Hippocampal formation (tissue), 2 donors: ENCODE measurements at places on chromosomes 3 and 15.

DNA sequence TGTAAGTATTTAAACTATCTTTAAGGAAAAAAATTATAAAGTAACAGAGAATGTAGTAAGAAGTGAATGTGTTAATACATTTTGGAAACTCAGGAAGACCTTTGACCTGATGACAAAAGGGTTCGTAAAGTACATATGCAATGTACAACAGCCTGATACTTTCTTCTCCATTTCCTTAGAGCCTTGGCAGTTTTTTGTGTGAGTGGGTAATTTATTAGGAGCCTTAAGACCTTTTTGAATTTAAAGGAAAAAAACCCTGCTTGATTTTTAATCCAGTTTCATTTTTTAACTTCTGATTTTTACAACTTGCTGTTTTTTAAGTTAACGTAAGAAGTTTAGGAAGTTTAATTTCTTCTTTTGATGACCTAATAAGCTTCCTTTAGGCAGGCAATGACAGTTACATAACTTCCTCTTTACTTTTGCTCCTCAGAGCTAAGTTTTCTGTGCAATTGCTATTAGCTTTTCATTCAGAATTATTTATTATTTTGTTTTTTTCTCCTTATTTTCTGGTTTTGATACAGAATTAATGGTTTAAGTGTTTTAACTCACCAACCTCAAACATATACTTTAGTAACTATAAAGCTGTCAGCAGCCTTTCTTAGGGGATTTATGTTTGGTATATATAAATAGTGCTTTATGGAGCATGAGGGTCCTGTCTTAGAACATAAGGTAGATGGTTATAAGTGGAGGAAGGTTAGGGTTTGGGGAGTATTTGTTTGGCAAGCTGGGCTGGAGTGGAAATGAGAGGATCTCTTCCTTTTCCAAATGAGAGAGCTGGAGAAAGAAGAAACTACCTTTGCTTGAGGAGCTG lies 35.2 kb downstream of the ARMC8 start:
- no peak for DNase-seq

- DNase-seq = no peak
Measured at GRCh38 chr3:189235214-189235613, 63.4 kb downstream of the TPRG1 start.

DNA sequence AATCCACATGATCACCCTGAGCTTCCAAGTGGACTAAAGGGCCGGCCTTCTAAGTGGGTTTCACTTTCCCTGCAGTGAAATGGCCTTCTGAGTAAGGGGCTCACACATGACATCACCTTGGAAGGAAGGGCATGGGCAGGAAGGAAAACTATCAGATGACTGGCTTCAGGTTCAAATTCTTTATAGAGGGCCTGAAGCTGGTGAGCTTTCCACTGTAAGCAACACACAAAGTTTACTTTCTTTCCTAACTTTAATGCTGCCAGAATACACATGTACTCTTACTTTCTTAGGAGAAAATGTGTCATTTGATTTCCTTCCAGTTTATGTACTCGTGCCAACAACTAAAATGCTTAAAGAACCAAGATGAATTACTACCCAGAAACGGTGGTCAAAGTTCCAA lies 475.6 kb downstream of the FOXP1 start:
- DNase-seq = no peak

GRCh38 chr3:59467476-59467875 lies 417.7 kb upstream of the CFAP20DC start:
- no peak for DNase-seq

DNA sequence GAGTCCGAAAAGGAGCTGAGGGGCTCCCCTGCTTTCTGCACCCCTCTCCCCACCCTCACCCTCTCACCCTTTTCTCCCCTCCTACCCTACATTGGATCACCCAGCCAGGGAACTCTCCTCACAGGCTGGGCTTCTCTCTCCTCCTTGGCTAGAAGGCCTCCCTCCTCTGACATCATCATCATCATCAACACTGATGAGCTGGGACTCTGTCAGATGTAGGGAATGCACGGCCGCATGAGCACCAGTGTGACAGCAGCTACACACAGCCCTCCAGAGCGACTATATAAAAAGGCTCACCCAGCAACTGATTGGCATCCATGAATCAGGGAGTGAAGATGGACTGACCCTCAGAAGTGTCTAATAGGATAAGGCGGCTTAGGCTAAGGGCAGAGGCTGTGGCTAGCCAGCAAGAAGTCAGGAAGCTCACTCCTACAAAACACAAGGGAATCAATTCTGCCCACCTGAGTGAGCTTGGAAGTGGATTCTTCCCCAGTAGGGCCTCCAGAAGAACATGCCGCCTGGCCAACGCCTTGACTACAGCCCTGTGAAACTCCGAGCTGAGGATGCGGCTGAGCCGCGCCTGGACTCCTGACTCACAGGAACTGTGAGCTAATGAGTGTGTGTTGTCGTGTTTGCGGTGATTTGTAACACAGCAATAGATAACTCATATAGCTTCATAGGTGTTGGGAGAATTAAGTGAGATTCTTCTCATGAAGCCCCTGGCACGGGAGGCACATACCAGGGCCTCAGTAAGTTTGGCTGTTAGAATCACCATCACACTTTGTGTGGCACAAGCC lies 147.6 kb downstream of the FAM43A start:
- no peak for DNase-seq

GRCh38 chr3:187992609-187993008 lies 161.3 kb upstream of the LPP start:
- DNase-seq = no peak

DNA sequence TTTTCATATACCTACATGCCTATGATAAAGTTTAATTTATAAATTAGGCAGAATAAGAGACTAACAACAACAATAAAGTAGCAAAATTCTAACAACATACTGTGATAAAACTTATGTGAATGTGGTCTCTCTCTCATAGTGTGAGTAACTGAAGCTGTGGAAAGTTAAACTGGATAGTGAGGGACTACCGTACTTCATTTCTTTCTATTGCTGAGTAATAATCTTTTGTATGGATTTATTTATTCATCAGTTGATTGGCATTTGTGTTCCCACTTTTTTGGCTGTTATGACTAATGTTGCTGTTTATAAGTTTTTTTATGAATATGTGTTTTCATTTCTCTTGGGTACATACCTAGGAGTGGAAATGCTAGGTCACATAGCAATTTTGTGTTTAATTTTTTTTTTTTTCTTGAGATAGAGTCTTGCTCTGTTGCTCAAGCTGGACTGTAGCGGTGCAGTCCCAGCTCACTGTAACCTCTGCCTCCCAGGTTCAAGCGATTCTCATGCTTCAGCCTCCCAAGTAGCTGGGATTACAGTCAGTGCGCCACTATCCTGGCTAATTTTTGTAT lies 41.0 kb downstream of the RNF111 start:
- no peak for DNase-seq

DNA sequence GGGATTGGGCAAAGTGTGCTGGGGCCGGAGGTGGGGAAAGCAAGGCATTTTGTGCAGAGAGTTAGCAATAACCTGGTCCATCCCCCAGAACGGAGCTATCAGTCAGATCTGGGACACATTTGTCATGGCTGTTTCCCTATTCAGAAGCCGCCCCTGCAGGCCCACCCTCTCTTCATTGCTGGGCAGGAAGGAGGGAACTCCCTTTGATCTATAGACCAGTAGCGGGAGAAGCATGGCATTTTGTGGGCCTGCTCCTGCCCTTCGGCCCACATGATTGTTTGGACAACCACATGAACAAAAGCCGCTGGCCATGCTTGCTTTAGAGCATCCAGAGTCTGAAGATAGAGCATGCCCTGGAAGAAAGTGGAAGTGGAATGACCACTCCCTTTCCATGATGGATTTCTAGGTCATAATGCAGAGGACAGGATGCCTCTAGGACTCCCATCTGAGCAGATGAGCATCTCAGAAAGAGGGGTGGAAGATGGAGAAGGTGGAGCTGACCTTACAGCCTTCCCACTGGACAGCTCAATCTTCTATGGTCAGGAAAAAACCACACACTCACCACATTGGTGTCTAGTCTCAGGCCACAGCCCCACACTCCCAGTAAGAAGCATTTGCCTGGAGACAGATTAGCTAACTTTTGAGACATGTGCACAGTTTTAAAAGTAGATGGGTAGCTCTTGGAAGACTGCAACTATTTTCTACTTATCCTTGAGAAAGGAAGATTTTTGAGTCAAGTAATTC lies 11.9 kb upstream of the LRTM1 start:
- DNase-seq = no peak

- no peak for DNase-seq
Measured at GRCh38 chr15:82790321-82790720, 15.5 kb downstream of the FSD2 start.

DNA sequence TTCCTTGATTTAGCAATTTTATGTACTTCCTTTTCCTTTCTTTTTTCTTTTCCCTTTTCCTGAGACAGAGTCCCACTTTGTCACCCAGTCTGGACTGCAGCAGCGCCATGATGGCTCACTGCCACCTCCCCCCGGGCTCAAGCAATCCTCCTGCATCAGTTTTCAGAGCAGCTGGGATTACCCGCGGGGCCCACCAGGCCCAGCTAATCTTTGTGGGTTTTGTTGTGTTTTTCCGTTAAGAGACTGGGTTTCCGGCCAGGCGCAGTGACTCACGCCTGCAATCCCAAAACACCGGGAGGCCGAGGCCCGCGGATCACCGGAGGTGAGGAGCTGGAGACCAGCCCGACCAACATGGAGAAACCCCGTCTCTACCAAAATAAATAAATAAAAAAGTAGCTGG lies 17.7 kb downstream of the GOLGA8S start:
- no peak for DNase-seq

DNA sequence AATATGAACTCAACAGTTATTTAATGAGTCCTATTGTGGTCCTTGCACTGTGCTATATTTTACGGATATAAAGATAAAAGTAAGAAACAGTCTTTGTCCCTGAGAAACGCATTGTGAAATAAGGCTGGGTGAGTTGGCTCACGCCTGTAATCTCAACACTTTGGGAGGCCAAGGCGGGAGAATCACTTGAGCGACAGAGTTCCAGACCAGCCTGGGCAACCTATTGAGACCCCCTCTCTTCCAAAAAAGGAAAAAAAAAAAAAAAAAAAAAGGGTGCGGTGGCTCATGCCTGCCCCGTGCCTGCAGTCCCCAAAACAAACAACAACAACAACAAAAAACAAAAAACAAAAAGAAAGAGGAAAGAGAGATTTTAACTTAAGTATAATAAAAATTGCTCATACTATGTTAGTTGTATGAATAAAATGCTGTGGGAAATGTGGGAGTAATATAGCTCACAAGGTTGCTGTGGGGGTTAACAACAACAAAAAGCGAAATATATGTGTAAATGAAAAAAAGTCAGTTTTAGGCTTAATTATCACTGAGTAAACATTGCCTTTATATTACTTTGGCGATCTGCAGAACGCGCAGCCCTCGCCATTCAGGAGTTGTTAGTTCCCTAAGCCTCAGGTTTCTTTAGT lies 461 bp upstream of the FNDC3B start:
- no peak for DNase-seq
